ENCODE measurements at places on chromosomes 1 and 21.

GRCh38 chr1:226619031-226619430 is 70.5 kb downstream of the STUM start:
- no peak for DNase-seq

GRCh38 chr1:155218854-155219591 is 10.5 kb downstream of the MTX1 start:
- DNase-seq = no peak

GRCh38 chr1:26285366-26286063 is 5.6 kb downstream of the SH3BGRL3 start:
- DNase-seq = no peak

- DNase-seq = no peak
Measured at GRCh38 chr1:213054733-213055591, 3.9 kb downstream of the RPS6KC1 start.

DNA sequence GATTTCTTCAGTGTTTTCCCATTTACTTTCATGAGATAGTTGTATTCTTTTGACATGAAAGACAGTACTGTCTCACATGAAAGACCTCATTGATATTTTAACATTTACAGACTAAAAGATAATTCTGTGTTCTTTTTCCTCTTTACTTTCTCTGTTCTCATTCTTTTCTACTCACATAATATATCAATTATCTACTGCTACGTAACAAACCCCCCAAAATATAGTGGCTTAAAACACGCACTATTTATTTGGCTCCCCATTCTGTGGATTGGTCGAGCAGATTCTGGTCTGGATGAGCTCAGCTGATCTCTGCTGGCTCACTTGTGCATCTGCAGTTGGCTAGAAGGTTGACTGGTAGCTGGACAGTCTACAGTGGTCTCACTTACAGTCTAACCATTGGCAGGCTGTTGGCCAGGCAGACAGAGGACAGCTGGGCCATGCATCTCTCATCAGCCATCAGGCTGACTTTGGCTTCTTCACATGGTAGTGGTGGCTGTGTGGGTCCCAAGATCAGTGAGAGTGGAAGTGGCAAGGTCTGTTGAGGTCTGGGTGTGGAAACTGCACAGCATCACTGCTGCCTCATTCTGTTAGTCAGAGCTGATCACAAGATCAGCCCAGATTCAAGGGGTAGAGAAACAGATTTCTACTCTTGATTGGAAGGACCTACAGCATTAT is 63.2 kb downstream of the MPZL1 start:
- no peak for DNase-seq

GRCh38 chr1:199549421-199549820 is 478.1 kb upstream of the NR5A2 start:
- no peak for DNase-seq

DNA sequence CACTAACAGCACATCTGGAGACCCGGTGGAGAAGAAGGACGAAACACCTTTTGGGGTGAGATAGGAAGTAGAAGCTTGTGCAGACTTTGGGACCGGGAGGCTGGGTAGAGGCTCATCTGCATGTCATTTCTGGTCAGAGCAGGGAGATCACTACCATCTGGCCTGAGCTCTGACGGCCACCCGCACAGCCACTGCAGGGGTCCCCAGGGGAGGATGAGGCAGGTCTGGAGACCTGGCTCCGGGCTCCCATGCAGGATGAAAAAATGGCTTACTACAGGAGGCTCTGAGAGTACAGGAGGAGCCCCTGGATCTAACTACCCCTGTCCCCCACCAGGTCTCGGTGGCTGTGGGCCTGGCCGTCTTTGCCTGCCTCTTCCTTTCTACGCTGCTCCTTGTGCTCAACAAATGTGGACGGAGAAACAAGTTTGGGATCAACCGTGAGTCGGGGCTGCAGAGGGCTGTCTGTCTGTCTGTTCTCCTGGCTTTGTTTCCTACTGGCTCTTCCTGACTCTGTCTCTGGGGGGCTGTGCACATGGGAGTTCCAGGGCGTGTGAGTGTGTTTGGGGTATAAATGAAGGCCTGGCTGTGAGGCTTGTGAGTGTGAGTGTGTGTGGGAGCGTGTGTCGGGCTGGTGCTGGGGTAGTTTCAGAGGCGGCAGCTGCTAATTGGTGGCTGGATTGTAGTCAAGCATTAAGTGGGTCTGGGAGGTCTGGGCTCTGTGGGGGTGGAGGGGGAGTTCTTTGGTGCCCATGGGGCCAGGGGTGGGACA is 14.1 kb downstream of the NTRK1 start:
- DNase-seq = no peak

DNA sequence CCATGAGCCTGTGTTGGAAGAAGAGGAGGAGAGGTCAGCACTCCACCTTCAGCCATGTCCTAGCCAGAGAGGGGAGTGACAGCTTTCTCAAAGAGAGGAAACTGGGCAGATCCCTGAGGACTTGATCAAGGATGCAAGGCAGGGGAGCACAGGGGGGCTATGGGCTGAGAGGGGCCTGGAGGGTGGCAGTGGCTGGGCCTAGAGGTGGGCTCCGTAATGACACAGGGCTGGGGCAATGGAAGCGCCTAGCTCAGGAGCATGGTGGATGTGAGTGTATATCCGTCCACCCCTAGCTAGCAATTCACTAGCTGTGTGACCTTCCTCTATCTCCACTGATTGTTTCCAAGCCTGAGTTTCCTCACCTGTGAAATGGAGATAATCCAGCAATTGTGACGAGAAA is 32.6 kb downstream of the NEK2 start:
- DNase-seq = no peak

- no peak for DNase-seq
Measured at GRCh38 chr1:119251751-119252150, 111.3 kb upstream of the WARS2 start.

DNA sequence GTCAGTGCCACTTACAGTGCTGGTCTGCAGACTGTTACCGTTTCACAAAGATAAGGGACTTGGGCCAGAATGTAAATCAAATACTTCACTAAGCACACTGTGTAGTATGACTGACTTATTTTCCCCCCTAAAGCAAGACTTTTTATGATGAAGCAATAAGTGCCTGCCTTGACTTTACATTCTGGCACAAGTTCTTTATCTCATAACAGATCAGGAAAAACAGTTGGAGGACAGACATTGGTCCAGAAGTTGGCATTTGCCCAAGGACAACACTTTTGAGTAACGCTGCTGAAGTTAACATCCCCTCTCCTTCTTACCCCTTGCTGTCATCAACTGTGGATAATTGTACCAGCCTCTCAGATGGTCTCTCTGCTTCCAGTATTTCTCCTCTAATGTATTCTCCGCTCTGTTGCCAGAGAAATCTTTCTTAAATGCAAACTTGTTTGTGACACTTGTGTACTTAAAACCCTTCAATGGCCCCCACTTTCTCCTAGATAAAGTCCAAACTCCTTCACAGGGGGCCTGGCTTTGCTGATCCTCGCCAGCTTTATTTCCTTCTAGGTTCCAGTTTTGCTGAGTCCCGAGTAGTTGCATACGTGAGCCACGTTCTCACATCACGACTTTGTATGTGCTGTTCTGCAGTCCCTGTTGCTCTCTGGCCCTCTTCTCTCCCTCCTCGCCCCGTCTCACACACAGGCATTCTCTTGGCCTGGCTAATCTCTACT is 45.7 kb downstream of the S1PR1 start:
- DNase-seq = no peak

DNA sequence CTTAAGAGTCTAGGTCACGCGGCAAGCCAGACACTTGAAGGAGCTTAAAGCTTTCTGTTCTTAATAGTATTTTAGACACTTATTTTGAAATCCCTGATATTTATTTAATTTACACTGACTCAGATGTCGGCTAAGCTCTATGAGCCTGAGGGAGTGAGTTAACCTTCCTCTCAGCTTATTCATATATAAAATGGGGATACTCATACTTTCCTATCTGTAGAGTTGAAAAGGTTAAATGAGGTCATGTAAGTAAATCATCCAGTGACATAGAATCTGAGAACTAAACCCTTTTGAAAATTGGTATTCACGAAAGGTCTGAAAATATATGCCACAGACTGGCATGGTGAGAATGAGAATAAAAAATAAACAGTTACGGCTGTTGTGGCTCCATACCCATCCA is 1.4 kb upstream of the GPR161 start:
- DNase-seq = no peak

GRCh38 chr1:177469519-177469918 is 298.8 kb downstream of the BRINP2 start:
- no peak for DNase-seq

- DNase-seq = no peak
Measured at GRCh38 chr1:161719325-161719611, 2.1 kb upstream of the FCRLB start.

GRCh38 chr21:42019101-42019605 is 9.0 kb upstream of the ZBTB21 start:
- DNase-seq = no peak

- no peak for DNase-seq
Measured at GRCh38 chr1:29501227-29501976, 265.1 kb downstream of the PTPRU start.
